Breast epithelium (tissue), 4 donors: ENCODE measurements at places on chromosomes 4 and X. TPM values are rescaled to one million over a fixed set of nuclear protein-coding genes. Genes with fewer than 3 reads are reported as not detected.

DNA sequence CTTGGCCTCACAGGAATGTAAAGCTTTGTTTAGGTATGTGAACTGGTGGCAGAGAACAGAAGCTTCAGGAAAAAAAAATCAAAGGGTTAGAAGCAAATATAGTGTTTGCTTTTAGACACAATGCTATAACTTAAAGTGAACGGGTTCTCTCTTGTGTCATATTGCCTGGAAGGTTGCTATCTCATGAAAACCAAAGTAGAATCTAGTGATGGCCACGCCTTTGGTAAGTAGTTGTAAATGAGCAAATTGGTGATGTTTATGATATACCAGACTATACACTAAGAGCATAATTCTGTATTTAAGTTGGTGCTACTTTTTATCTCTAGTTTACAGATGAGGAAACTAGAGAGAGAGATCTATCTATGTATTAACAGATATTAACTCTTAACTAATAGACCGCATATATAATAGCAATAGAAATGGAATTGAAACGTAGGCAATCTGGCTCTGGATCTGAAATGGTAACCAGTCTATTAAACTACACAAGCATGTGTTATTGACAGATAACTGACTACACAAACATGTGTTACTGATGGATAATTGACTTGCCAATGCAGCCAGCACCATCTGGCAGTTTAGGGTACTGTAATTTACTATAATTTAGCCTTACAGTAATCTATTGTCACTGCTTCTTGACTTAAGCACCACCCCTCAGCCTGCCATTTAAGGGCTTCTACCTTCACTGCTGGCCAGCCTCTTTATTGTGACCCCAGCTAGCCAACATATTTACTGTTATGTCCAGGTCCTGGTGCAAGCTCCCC lies 40.8 kb downstream of the HCCS start:
- DNase-seq, result no peak

The NDST4 gene
- total RNA-seq, result not detected

The SOX3 gene
- not detected for total RNA-seq

DNA sequence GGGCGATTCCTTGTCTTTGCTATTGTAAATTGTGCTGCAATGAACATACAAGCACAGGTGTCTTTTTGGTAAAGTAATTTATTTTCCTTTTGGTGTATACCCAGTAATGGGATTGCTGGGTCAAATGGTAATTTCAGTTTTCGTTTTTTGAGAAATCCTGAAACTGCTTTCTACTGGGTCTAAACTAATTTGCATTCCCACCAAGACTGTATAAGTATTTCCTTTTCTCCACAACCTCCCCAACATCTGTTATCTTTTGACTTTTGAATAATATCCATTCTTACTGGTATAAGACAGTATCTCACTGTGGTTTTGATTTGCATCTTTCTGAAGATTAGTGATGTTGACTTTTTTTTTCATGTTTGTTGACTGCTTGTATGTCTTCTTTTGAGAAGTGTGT lies 2506.0 kb downstream of the PCDH7 start:
- no peak for DNase-seq

DNA sequence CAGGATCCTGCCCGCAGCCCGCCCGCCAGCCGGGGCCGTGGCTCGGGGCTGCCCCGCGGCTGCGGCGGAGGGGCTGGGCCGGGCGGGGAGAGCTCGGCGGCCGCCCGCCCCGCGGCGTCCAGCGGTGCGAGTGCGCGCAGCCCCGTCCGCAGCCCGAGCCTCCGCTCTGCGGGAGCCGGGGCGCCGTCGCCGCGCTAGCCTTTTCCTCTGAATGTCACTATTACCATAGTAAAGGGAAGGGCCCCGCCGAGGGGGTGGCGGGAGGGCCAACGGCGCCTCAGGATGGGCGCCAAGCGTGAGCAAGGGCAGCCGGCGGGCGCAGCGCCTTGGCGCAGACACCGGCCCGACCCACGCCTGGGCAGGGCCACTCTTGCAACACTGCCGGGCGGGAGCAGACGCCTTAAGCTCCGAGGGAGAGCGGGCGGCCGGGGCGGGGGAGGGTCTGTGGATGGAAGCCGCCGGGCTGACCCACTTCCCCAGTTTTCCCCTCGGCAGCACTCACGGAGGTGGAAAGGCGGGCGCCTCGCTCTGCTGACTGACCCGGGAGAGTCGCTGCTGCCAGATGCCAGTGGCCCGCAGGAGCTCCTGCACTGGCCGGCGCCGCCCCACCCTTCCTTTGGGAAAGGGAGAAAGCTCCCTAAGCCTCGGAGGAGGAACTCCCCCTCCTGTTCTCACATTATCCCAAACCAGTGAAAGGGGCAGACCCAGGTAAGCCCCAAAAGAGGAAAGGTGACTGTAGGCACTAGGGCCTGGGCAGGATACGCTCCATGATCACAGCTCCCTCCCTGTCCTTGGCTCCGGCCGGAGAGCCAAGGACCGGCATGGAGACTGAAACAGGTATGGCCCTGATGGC lies 329.4 kb downstream of the HNRNPD start:
- DNase-seq, result no peak

- no peak for DNase-seq
Observed at GRCh38 chr4:62709618-62710252, 1509.6 kb downstream of the ADGRL3 start.
